T-cell (primary cell): ENCODE measurements at places on chromosomes 7 and 10. TPM values are rescaled to one million over a fixed set of nuclear protein-coding genes. Genes with fewer than 3 reads are reported as not detected.
A peak's percentile ranks its signal among the peaks of the same experiment; 100 is the strongest.

SYCE1 gene
- not detected for total RNA-seq

DNA sequence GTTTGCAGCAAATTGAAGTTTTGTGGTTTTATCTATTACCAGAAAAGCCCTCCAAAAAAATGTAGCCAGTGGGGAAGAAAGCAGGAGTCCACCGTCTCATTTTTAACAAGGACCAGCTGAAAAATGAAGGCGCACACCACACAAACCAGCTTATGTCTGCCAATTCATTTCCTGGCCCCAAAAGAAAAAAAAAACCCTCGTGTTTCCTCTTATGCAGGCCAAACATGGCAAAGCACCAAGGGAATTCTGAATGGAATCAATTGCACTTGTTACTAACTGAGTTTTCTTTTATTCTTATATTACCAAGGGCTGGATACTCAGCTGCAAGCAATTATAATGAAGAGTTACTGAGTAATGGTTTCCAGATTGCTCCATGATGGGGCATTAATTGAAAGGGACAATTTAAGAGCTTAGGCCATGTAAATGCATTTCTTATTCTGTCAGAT is 428.3 kb upstream of the NPVF start:
- DNase-seq = no peak

DNA sequence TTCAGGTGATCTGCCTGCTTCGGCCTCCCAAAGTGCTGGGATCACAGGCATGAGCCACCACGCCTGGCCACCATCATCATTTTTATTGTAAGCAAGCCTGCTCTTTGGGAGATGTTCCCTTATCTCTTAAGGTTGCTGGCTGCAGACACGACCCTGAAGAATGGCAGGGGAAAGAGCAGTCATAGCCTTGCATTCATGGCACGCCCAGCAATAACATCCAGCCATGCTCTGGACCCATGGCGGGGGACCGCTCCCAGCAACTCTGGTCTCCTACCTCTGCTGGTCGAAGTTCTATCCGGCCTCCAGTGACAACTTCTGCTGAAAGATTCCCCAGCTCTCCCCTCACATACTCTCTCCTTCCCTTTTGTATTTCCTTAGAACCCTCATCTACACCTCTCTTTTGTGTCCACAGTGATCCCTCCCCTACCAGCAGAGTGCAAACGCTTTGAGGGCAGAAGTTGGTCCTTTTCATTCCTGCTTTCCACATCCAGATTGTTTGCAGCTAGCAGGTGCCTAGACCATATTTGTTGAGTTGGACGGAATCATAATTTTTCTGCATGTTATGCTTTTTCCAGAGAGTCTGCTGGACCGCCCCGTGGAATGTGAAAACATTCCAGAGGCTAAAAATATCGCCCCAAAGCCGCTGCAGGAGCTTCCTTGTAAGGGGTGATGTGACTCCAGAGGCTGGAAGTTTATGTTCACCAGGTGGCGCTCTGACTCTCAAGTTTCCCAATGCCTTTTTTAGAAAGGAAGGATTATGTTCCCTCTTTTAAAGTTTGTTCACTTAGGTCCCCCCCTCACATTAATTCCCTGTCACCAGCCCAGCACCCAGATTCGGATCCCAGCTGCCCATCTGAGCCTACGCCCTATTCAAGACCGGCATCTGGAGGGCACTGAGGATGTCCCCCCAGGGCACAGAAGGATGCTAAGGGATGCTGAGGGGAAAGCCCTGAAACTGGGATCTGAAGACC is 4.3 kb upstream of the MARVELD1 start:
- peak; percentile 28 for DNase-seq

DNA sequence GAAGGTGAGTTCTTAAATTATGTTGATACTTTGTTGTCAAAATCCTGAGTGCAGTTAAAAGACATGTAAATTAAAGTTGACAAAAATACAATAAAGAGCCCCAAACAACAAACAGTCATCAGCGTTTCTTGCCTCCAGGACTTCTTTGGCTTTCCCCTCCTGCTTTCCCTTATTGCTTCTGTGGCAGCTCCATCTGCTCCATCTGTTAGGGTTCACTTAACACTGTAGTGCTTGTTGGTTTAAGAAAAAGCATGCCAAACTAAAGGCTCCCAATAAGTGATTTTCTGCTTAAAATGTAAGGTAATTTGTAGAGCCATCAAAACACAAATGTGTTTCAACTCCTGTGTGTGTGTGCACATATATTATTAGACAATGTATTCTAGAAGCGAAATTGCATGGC is 254.3 kb upstream of the GNAI1 start:
- no peak for DNase-seq

GRCh38 chr10:55852900-55853299 is 508.2 kb downstream of the ZWINT start:
- DNase-seq = no peak

DNA sequence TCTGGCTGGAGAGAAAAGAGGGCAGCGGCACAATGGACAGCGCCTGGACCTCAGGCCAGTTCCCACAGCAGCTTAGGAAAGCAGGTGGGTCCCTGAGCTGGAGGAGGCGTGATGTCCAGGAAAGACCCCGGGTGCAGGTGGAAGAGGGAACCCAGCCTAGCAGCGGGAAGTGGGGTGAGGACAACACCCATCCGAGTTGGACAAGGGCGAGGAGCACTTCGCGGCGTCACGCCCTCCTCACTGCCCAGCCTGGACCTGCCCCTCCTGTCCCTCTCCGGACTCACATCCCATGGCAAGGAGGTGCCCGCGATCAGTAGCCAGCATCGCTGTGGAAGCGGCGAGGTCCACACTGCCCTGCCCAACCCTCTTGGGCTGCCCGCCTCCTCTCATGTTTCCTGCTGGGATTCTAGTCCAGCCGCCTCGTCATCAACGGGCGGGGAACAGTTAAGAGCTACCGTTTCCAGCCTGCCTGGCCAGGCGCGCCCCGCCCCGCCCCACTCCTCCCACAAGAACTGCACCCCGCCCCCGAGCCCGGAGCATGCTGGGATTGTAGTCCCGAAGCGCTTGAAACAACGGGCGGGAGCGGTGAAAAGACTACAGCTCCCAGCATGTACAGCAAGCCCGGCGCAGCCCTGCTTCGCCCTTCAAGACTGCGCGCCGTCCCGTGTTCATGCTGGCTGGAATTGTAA is 930.6 kb upstream of the ZNF722 start:
- DNase-seq = no peak

DNA sequence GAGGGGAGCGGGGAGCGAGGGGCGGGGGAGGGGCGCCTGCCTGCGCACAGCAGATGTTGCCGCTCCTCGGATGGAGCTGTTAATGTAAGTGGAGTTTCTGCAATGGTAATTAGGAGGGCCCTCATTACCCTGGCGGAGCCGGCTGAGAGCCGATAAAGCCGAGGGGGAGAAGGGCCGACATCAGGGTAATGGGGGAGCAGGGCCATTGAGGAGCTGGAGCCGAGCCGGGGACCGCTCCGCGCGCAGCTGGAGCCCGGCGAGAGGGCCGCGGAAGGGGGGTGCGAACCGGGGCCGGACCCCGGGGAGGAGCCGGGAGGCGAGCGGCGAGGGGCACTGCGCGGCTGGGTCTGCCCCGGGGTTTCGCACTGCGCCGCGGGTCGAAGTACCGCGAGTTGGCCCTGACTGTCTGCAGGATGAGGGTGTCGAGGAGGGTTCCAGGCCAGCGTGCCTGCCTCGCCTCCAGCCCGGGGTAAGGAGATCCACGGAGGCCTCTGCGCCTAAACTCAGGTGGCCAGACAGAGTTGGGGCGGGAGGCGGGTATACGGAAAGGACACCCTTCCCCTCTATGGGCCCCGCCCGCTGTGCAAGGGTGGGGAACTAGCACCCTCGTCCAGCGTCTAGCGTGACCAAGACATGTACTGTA is 55.0 kb upstream of the LBX1 start:
- no peak for DNase-seq

DNA sequence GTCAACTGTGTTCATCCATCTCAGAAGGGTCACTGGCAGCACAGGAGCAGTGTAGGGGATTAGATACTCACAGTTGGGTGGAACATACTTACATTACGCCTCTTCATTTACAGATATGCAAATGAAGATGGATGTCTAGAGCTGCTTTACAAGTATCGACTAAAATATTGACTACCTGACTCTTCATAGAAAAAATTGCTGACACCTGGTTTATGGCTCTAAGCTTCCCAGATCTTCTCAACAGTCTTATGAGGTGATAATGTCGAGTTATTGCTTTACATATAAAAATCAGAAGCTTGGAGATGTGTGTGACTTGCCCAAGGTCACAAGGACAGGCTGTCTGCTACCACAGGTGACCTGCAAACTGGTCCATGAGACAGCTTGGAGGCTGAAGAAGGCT is 677.2 kb downstream of the TYW1 start:
- DNase-seq = no peak

LLCFC1 gene
- not detected for total RNA-seq

DNA sequence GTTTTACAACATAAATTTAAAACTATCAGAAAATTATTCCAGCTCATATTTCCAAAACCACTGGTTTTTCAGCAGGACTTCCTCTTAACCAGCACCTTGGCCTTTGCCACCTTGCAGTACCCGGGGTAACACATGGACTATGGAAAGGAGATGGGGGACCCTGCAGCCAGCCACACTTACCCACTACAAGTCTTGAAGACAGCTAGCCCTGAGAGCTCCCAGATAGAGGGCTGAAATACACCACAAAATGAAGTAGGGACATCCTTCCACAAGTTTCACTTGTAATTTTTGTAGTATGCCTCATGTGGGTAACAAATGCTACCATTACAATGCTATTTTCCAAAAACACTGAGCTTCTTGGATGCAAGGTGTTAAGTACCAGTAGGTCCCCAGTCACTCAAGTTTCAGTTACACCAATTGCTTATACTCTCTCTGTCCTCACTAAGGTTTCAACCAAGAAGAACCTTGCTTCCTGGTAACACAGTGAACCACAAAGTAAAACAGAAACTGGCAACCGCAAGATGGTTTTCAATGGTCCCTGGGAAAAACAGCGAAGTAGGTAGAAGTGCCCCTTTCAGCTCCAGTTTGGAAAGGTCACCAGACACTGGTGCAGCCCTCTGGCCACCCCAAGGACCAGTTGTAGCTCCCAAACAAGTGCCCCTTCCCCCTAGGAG is 110.9 kb downstream of the SGMS1 start:
- DNase-seq = no peak

PHYHIPL gene
- total RNA-seq = not detected

SLC18A3 gene
- not detected for total RNA-seq

GRCh38 chr7:30678805-30679204 is 3.5 kb downstream of the CRHR2 start:
- no peak for DNase-seq

DNA sequence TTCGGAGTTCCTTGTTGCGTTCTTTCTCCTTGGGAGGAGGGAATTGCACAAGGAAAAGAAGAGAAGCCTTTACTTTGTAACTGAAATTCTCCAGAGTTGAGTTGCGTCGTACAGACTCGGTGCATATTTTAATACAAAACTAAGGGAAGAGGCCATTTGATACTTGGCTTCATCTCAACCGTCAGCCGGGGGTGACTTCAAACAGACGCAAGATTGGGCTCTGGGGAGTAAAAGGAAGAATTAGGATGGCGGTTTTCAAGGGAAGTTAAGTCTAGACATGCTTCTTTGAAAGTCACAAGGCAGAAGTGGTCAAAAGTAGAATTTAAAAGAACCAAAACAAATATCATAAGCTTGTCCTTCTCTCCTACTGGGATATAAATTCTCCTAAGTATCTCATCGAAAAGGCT is 1.6 kb downstream of the PRR15 start:
- DNase-seq = no peak

- DNase-seq = no peak
These were observed 7.5 kb upstream of the OR2F1 start for GRCh38 chr7:143947111-143947510.

DNA sequence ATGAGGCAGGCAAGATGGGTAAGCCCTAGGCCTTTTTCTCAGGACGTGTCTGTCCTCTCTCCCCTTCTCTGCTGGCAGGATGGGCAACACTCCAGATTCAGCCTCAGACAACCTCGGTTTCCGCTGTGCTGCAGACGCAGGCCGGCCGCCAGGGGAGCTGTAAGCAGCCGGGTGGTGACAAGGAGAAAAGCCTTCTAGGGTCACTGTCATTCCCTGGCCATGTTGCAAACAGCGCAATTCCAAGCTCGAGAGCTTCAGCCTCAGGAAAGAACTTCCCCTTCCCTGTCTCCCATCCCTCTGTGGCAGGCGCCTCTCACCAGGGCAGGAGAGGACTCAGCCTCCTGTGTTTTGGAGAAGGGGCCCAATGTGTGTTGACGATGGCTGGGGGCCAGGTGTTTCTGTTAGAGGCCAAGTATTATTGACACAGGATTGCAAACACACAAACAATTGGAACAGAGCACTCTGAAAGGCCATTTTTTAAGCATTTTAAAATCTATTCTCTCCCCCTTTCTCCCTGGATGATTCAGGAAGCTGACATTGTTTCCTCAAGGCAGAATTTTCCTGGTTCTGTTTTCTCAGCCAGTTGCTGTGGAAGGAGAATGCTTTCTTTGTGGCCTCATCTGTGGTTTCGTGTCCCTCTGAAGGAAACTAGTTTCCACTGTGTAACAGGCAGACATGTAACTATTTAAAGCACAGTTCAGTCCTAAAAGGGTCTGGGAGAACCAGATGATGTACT is 13.1 kb downstream of the PHKG1 start:
- DNase-seq = no peak

DNA sequence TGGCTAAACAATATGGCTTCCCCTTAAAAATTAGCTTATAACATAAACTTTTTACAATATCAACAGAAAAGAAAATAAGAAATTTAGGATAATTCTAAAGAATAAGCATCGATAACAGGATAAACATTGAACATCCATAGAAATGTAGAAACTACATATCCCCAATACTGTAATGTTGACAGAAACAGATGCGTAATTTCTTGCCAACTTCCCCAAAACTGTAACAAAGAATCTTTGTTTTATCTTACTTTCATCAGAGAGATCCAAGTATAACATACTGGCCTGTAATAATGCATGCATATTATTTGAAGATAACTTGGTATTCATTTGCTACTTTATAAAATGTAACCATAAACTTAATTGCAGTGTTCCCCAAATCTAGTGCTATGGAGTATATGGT is 339.9 kb downstream of the ARL4A start:
- no peak for DNase-seq

DNA sequence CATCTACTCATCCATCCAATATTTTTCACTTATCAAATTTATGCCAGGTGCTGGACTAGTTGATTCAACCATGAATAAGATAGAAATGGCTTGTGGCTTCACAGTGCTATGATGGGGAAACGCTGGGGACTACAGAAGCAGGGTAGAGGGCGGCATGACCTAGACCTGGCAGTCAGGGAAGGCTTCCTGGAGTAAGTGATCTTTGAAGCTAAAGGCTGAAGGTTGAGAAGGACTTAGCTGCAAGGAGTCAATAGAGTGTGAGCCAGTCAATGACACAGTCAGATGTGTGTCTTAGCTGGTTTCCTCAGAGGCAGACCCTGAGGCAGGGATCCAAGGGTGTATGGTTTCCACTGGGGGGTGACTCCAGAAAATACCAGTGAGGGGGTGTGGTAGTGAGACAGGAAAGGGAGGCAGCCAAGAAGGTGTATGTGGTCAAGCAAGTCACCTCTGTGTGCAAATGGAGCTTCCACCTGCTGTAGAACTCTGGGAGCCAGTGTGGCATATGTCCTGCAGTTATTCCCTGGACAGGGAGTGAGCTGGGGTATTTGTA is 10.3 kb downstream of the PRF1 start:
- no peak for DNase-seq

PKD2L1 gene
- not detected for total RNA-seq

DCLRE1C gene
- total RNA-seq = 26.5 TPM

GRCh38 chr7:50307368-50308032 is 3.0 kb downstream of the IKZF1 start:
- DNase-seq = peak; percentile 84

- no peak for DNase-seq
These were observed 92.0 kb upstream of the RET start for GRCh38 chr10:42984761-42985325.

EGR2 gene
- 0.90 TPM for total RNA-seq

GRCh38 chr10:3142146-3142875 is 30.3 kb downstream of the PITRM1 start:
- DNase-seq = no peak

OLAH gene
- total RNA-seq = not detected

MUC12 gene
- 0.33 TPM for total RNA-seq
